ENCODE measurements at places on chromosomes 1 and 21.

DNA sequence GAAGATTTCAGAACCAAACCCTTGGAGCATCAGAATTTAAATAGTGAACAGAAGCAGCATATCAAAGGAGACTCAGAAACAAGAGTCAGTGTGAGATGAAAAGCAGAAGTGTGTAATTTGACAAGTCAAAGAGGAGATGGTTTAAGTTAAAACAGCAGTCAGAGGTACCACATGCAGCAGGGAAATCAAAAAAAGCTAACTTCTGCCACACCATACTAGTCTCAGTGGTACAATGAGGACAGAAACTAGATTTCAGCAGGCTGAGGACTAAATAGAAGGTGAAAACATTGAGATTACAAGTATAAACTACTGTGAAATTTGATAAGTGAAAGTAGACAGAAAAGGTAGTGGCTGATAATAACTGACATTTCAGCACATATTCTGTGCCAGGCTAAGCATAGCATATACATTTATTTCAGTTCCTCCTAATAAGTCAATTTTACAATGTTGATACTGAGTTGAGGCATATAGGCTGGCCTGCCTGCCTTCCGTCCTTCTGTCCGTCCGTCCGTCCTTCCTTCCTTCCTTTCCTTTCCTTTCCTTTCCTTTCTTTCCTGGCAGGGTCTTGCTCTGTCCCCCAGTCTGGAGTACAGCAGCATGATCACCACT, 12.6 kb downstream of the SUCO start:
- H3K4me3 ChIP-seq: peak overlapping the region; percentile 50
- H3K27ac ChIP-seq: no peak overlapping the region
- no peak for DNase-seq
- H3K36me3 ChIP-seq: no peaks in the 10 kb centered on the region

DNA sequence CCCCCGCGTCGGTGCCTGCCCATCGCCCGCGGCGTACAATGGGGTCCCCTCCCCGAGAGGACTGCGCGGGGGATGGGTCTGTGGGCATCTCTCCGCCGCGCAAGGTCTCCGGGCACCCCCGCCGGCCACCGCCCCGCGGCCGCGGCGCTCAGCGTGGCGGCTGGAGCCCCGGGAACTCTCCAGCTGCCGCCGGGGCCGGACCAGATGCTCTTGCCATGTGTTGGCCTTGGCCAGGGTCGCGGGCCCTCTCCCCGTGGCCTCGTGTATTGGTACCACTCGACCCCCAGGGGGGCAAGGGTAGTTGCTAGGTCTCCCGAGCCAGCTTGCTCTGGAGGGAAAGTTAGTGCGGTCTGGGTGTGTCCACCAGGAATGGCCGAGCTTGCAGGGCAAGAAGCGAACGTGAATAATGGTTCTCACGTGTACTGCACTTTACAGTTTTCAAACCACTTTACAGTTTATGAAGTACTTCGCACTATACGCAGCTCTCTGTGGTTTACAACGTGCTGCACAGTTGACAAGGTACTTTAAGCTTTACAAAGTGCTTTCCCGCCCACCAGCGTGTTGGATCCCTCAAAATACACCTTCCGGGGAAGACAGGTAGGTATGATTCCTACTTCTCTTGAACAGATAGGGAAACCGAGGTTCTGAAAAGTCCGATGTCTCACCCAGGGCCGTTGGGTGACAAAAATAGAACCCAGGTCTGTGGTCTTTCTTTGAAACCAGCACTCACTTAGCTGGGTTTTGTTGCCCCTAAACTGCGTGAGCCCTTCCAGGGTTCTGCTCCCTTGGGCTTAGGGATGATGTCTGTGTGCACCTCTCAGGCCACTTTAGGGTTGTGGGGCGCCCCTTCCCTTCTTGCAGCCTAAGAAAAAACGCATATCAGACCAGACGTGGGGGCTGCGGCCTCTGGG, 1.2 kb downstream of the EPHB2 start:
- H3K27ac ChIP-seq: no peak overlapping the region
- H3K36me3 ChIP-seq: peaks cover 5% of the 10 kb centered on the region
- peak; percentile 65 for DNase-seq
- peaks cover 20% of the 10 kb centered on the region for H3K27me3 ChIP-seq
- H3K4me3 ChIP-seq: peak overlapping the region; percentile 81

DNA sequence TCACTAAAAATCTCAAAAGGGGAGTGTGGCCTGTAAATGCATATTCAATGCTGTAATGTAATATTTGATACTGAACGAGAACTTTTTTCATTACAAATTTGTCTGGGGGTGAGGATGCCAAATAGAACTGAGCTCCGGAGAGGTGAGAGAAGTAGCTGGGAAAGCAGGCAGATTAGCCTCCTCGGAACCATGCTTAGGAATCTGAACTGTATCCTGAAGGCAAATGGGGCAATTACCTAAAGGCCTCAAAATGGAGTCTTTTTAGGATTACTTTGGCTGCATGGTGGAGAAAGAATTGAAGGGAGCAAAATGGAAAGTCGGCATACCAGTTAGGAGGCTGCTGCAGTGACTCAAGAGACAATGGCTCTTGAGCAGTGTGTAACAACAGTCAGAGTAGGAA, 178.8 kb downstream of the CDC7 start:
- H3K4me1 ChIP-seq: peaks cover 4% of the 10 kb centered on the region
- no peaks in the 10 kb centered on the region for H3K36me3 ChIP-seq
- no peak overlapping the region for H3K27ac ChIP-seq
- no peak for DNase-seq
- H3K27me3 ChIP-seq: no peaks in the 10 kb centered on the region
- H3K4me3 ChIP-seq: no peak overlapping the region

- no peaks in the 10 kb centered on the region for H3K36me3 ChIP-seq
- H3K27ac ChIP-seq: no peak within 1 kb of the TSS
- H3K4me1 ChIP-seq: peaks cover 8% of the 10 kb centered on the region
- H3K4me3 ChIP-seq: no peak within 1 kb of the TSS
Measured at GRCh38 chr1:111503585-111504060, at the start of the genes ADORA3 and TMIGD3. Gene ADORA3 (minus strand): TSS chr1:111503633. CDS start chr1:111503354, 279 bp downstream. Gene TMIGD3 (minus strand): TSS chr1:111503633. CDS start chr1:111503354, 279 bp downstream.

- H3K4me1 ChIP-seq: no peaks in the 10 kb centered on the region
- H3K4me3 ChIP-seq: no peak overlapping the region
- no peak overlapping the region for H3K27ac ChIP-seq
- no peaks in the 10 kb centered on the region for H3K36me3 ChIP-seq
- H3K27me3 ChIP-seq: no peaks in the 10 kb centered on the region
Measured at GRCh38 chr1:183932412-183932811, 105.1 kb downstream of the COLGALT2 start.

GRCh38 chr21:28104346-28104745, 888.3 kb downstream of the LTN1 start:
- no peak for DNase-seq
- H3K4me3 ChIP-seq: no peak overlapping the region
- H3K27me3 ChIP-seq: peaks cover 30% of the 10 kb centered on the region
- H3K36me3 ChIP-seq: no peaks in the 10 kb centered on the region

DNA sequence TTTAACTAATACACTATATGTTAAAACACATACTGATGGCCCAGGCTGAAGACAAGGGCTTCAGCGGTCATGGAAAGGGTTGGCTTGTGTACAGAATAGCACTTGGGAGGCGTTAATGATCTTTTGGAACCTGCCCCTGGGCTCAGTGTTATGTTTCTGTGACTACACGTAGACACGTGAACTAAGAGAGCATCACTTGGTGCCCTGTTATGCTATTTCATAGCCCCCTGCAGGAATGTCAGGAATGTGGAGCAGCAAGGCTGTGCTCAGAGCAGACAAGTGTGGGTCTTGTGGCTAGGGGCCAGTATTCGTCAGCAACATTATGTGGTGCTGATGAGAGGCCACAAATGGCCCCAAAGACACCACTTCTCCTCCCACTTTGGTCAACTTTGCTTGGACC, 132.4 kb downstream of the MAP3K21 start:
- no peaks in the 10 kb centered on the region for H3K4me1 ChIP-seq
- no peak overlapping the region for H3K27ac ChIP-seq
- no peaks in the 10 kb centered on the region for H3K27me3 ChIP-seq
- peak; percentile 55 for DNase-seq
- H3K4me3 ChIP-seq: no peak overlapping the region

DNA sequence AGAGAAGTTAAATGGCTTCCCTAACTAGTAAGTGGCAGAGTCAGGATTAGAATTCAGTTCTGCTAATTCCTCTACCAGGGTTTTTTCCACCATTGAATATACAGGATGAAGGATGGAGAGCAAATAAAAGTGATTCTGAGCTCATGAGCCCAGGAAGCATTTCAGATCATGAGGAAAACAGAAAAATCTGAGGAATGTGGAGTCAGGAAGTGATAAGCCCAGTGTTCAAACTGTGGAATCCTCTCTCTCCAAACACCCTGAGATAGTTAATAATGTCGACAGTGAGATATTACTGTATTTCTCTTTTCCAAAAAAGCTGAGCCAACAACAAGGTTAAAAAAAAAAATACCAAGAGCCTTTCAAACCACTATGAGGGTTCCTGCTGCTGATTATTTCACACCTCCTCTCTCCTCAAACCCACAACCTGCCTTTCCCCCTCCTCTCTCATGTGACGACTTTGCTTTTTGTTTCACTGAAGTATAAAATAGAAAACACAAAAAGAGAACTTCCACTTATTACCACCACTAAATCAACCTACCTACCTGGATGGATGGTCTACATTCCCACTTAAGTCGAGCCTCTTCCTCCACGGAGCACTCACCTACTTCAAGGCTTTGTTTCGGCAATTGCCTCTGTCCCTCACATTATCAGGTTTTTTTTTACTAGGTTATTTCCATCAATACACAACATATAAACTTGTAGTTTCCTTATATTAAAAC, 8.9 kb downstream of the SLAMF1 start:
- H3K4me3 ChIP-seq: no peak overlapping the region
- H3K27ac ChIP-seq: no peak overlapping the region
- no peak for DNase-seq
- no peaks in the 10 kb centered on the region for H3K27me3 ChIP-seq

GRCh38 chr1:187013582-187014200, 184.9 kb downstream of the PLA2G4A start:
- no peak overlapping the region for H3K27ac ChIP-seq
- DNase-seq: no peak
- H3K4me3 ChIP-seq: no peak overlapping the region

- H3K4me3 ChIP-seq: no peak overlapping the region
- no peaks in the 10 kb centered on the region for H3K4me1 ChIP-seq
- H3K36me3 ChIP-seq: no peaks in the 10 kb centered on the region
- no peak overlapping the region for H3K27ac ChIP-seq
Measured at GRCh38 chr1:203117611-203118575, 9.6 kb upstream of the ADORA1 start.

DNA sequence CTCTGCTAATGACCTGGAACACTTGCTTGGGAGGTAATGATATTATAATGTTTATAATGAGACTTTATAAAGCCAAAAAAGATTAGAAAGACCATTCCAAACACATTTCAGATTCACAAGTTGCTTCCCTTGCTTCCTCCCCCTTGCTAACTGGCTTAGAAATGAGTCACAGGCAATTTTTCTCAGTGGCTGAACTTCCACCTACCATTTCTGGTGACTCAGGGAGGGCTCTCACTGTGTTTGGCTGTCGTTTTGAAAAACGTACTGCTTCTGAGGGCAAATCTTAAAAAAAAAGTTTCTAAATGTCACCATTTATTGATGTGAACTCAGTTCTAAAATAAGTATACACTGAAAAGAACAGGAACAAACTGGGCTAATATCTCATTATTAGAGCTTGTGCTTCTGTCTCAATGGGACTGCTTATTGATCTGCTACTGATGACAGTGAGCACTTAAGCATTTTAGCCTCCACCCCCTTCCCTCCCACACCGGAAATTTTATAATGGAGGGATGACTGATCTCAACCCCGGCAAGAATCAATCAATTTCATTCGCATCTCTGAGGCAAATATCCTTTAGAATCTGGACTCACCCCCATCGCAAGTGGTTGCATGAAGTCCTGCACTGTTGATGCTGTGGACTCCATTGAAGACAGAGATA, 278.3 kb downstream of the KCTD3 start:
- H3K4me3 ChIP-seq: no peak overlapping the region
- no peaks in the 10 kb centered on the region for H3K36me3 ChIP-seq
- H3K27me3 ChIP-seq: no peaks in the 10 kb centered on the region
- H3K4me1 ChIP-seq: peaks cover 6% of the 10 kb centered on the region
- no peak for DNase-seq

- no peak overlapping the region for H3K4me3 ChIP-seq
- no peak overlapping the region for H3K27ac ChIP-seq
Measured at GRCh38 chr1:76830373-76830772, 36.9 kb upstream of the ST6GALNAC5 start.

GRCh38 chr1:107682467-107682866, 282.5 kb downstream of the VAV3 start:
- H3K27me3 ChIP-seq: no peaks in the 10 kb centered on the region
- no peaks in the 10 kb centered on the region for H3K36me3 ChIP-seq
- no peak overlapping the region for H3K27ac ChIP-seq

- no peak overlapping the region for H3K4me3 ChIP-seq
- DNase-seq: peak; percentile 98
- H3K27me3 ChIP-seq: no peaks in the 10 kb centered on the region
- H3K36me3 ChIP-seq: no peaks in the 10 kb centered on the region
Measured at GRCh38 chr1:201254625-201255478, 28.5 kb upstream of the PKP1 start.

DNA sequence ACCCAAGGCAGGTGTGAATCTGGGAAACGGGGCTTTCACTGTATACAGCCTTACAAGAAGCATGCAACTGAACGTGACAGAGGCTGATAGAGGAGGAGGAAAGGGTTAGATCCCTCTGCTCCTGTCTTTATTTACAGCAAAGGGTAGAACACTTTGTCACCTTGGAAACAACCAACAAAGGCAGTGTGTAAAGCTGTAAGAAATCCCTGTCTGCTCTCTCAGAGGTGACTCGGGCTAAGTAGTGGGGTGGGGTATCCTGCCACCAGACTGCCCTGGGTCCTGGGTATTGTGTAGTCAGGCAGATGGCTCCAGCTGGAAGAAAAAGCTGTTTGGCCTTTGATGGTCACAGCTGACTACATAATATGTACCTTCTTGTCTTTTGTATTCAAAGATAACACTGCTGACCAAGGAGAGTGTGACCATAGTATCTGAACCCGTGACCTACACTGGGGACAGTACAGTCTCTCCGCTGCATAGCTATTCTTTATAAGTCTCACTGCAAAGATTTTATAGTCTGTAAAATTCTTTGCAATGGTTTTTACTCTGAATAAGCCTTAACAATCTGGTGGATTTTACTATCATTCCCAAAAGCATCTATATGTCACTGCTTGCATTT, 22.1 kb upstream of the POU2F1 start:
- H3K4me1 ChIP-seq: peaks cover 15% of the 10 kb centered on the region
- H3K36me3 ChIP-seq: no peaks in the 10 kb centered on the region
- no peak overlapping the region for H3K4me3 ChIP-seq
- no peaks in the 10 kb centered on the region for H3K27me3 ChIP-seq

GRCh38 chr1:30596891-30597290, 126.5 kb downstream of the MATN1 start:
- H3K36me3 ChIP-seq: no peaks in the 10 kb centered on the region
- H3K27ac ChIP-seq: no peak overlapping the region
- no peaks in the 10 kb centered on the region for H3K4me1 ChIP-seq
- H3K4me3 ChIP-seq: no peak overlapping the region

DNA sequence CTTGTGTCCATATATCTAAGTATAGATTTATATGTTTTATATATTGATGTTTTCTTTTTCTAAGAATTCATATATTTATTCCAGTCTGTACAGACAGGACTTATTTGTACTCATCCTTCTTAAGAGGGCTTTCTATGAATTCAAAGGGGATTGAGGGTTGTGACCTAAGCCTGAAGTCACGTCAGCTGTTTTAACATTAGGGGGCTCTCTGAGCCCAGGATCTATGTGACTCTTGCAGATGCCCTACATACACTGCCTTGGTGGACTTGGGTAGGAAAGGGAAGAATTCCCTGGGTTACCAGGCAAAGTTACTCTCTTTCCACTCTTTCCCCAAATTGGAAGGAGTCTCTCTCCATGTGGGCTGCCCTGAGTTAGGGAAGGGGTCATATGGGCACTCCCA, 283.8 kb upstream of the DAB1 start:
- no peaks in the 10 kb centered on the region for H3K36me3 ChIP-seq
- no peak overlapping the region for H3K4me3 ChIP-seq
- peaks cover 5% of the 10 kb centered on the region for H3K4me1 ChIP-seq
- DNase-seq: no peak
- H3K27me3 ChIP-seq: no peaks in the 10 kb centered on the region
- no peak overlapping the region for H3K27ac ChIP-seq
